ENCODE measurements at places on chromosomes 6 and 20.

GRCh38 chr6:153758516-153758915, 280.5 kb upstream of the OPRM1 start:
- DNase-seq, result no peak

DNA sequence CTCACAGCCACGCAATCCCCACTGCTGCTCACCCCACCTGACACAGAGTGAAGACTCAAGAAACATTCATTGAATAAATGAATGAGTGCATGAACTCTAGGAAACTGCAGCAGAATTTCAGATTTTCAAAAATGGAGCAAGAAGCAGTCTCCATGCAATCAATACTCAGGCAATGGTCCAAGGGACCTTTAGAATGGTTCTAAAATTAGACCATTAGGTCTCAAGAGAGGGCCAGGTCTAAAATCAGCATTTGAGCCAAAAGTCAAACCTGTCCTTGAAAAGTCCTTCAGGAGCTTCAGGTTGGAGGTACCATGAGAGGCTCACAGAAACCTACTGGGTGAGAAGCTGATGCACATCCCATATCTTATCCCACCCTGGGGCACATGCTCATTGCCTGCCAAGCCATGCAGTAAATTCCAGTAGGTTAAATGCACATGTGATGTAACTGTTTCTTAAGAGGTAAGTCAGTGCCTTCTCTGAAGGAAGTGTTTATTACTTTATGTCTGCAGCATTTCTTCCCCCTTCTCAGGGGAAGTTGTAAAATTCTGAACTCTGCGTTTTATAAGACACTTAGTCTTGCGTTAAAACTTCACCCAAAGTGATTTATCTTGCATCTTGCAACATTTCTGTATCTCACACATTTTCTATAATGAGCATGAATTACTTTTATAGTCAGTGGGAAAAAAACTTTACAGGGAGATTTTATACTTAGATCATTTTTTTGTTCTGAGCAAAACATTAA, 126.6 kb downstream of the ADAT2 start:
- no peak for DNase-seq

DNA sequence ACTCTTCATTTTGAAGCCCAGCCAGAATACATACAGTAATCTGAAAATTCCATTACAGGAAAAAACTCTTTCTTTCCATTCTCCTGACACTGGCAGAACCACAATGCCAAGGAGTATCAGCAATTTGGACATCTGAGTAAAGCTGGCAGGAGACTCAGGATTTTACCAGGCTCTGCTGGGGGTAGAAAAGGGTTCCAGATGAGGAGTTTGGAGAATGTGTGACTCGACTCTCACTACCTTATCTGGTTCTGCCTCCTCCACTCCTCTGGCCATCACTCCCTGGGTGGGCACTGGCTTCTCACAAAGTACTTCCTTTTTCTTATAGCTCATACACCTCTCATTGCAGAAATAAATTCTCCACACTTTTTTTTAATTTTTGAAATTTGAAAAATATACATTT, 10.6 kb upstream of the WFDC8 start:
- DNase-seq, result no peak

DNA sequence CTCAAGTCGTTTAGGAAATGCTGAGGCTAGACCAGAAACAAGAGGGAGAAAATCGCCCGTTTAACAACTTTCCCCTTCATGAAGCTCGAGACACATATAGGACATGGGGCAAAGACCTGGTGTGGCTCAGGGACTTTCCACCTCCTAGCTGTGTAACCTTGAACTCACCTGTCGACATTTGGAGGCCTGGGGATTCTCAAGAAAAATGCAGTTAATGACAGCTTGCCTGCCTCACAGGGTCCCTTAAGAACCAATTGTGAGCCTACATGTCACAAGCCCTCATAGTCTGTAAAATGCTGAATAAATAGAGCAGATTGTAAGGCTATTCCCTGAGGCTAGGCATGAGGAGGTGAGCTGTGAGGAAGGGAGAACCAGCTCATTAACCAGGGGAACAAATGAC, 35.1 kb downstream of the MGME1 start:
- DNase-seq, result no peak

DNA sequence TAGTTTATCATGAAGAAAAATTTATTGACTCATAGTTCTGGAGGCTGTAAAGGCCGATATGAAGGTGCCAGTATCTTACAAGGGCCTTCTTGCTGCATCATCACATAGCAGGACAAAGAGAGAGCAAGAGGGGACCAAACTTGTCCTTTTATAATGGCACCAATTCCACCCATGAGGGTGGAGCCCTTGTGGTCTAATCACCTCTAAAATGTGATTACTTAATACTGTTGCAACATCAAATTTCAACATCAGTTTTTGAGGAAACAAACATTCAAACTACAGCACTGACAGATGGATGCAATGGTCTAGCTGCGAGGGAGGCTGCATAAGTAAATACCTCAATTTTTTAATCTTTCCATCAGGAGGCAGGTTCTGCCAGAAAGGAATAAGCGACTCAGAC, 76.7 kb upstream of the LAMA2 start:
- DNase-seq, result no peak

GRCh38 chr6:3869632-3870527, 20.7 kb downstream of the FAM50B start:
- DNase-seq, result no peak

- no peak for DNase-seq
Observed at GRCh38 chr6:12097791-12098190, 85.7 kb downstream of the HIVEP1 start.

DNA sequence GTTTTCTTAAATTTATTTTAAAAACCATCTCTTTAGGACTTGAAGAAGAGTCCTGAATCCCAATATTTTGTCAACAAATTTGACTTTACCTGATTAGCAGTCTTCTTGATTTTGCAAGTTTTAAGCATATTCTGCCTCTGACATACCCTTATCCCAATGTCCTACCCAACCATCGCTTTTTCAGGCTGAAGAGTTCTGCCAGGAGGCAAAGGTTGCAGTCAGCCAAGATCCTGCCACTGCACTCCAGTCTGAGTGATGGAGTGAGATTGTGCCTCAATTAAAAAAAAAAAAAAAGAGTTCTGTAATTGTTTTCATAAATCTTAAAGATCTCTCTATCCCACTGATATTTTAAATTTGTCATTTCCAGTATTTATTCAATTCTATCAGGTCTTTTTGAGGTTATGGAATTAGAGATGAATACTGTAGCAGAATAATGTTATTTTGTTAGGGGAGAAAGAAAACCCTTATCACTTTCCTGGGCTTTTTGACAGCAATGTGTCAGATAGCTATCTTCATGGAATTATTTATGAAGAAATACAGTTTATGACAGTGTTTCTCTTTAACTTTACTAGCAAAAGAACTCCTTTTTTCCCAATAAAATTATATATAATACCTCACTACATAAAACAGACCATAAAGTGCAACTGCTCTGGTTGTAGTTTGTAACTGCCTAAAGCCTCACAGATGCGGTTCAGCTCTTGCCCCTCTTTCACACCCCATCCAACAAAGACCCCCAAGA, 78.2 kb downstream of the IBTK start:
- no peak for DNase-seq

DNA sequence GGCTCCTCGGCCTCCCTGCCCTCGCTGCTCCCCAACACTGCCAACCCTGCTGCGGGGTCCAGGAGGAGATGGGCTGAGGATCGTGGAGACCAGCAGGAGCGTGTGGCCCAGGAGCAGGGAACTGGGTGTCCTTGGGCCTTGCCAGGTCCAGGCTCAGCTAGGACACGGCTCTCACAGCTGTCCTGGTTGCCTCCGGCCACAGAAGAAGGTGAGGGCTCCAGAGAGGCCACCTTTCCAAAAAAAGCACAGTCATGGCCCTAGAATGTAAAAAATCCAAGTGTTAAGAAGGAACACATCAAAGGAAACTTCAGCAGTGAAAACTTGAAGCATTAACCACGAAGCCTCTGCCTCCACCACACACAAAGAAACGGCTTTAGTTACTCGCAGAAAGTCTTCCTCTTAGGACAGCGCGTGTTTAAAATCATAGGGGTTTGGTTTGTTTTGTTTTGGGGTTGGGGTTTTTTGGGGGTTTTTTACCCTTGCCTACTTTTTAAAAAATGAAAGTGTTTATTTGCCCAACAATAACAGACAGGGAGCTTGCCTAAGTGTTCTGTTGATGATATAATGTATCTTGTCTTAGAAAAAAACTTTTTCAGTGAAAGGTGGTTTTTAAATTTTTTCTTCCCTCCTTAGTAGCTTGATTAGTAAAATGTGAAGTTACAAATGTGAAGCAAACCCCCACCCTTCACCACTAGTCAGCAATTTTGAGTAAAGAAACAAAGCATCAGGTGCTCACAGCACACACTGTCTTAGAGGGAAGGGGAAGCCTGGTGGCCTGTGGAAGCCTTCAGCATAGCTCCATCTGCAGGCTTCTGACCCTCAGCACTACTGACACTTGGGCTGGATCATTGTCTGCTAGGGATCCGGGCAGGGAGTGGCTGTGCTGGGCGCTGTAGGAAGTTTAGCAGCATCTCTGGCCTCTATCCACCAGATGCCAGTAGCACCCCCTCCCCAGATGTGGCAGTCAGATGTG, 60.0 kb downstream of the PTPN1 start:
- no peak for DNase-seq

DNA sequence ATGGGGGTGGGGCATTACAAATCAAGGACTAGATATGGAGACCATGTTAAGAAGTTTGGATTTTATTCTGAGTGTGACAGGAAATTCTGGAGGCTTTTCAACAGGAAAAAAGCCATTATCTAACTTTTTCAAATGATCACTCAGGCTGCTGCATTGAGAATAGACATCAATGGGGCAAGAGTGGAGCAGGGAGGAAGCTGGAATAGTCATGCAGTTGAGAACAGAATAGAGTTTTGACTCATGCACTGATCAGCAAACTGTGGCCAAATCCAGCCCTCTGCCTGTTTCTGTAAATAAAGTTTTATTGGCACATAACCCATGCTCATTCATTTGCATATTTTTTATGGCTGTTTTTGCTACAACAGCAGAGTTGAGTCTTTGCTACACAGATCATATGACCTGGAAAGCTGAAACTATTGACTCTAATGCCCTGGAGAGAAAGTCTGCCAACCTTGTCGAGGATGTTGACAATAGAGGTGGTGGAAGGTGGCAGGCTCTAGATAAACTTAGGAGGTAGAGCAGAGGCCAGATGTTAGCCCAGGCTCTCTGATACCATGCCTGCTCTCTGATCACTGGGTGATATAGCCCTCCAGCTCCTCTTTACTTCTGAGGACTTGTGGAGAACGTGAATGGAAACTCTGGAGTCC, 441.8 kb downstream of the PTPRT start:
- no peak for DNase-seq

GRCh38 chr20:61998343-61999121, 67.1 kb downstream of the TAF4 start:
- DNase-seq, result no peak

DNA sequence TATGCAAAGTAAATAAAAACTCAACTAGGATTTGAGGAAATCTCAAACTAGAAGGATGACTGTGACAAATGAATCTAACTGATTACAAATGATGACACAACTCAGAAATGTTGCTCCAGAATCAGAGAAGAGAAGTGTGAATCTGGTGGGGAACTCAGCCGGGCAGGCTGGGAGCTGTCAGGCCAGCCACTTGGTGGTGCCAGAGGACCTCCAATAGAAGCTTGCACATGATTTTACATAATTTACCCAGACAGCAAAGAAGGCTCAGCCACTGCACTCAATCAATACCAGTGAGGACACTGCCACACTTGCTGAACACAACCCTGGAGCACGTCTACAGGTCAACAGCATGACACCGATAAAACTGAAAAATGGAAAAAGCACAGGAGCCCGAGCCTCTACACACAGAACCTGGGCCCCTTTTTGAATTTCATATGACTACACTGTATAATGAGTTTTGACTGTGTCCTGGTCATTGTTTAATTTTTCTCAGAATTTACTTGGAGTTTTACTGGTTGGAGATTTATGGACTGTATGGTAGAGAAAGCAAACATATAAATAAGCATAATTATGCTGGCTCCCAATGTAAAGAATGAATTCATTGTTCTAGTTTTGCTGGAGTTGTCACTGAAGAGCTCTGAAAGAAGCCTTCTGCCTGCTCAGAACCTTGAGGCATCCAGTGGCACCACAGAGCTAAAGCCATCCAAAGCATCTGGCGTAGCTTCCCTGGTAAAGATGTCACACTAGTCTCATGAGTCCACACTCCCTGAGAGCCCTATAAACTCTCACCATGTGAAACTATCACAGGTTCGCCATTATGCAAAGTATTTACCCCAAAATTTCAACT, 296.5 kb downstream of the THBS2 start:
- DNase-seq, result no peak

GRCh38 chr20:47009784-47010183, 115.1 kb downstream of the EYA2 start:
- no peak for DNase-seq
